ENCODE measurements at places on chromosomes 13 and 19. TPM values are rescaled to one million over a fixed set of nuclear protein-coding genes. Genes with fewer than 3 reads are reported as not detected.

DNA sequence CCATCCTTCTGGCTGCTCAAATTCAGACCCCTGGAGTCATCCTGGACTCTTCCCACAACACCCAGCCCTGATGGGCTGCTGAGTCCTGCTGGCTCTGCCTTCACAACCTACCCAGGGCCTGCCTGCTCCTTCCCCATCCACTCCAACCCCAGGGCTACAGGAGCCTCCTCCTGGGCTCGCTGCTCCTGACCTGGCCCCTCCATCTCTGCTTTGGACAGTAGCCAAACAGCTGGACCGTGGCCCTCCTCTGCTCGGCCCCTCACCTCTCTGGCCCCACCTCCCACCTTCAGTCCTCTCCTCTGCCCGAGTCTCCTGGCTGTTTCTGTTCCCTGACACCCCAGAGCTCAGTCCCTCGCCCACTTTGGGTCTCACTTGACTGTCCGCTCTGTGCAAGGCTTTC is 66.7 kb downstream of the CEBPG start:
- no peaks in the 10 kb centered on the region for H3K27me3 ChIP-seq
- no peak overlapping the region for H3K4me3 ChIP-seq
- H3K36me3 ChIP-seq: no peaks in the 10 kb centered on the region
- peaks cover 10% of the 10 kb centered on the region for H3K4me1 ChIP-seq
- no peak overlapping the region for H3K27ac ChIP-seq

Gene NXNL1
- total RNA-seq: not detected

- H3K4me3 ChIP-seq: no peak overlapping the region
- no peaks in the 10 kb centered on the region for H3K4me1 ChIP-seq
- DNase-seq: no peak
- no peak overlapping the region for H3K27ac ChIP-seq
These were observed 192.5 kb upstream of the PCDH20 start for GRCh38 chr13:61608138-61608537.

- H3K4me1 ChIP-seq: peaks cover 7% of the 10 kb centered on the region
- H3K4me3 ChIP-seq: no peak overlapping the region
- DNase-seq: peak; percentile 90
- H3K27me3 ChIP-seq: no peaks in the 10 kb centered on the region
- H3K36me3 ChIP-seq: peaks cover 34% of the 10 kb centered on the region
These were observed 20.6 kb downstream of the BRSK1 start for GRCh38 chr19:55304279-55304978.

Gene LAIR1
- total RNA-seq: 0.29 TPM

DNA sequence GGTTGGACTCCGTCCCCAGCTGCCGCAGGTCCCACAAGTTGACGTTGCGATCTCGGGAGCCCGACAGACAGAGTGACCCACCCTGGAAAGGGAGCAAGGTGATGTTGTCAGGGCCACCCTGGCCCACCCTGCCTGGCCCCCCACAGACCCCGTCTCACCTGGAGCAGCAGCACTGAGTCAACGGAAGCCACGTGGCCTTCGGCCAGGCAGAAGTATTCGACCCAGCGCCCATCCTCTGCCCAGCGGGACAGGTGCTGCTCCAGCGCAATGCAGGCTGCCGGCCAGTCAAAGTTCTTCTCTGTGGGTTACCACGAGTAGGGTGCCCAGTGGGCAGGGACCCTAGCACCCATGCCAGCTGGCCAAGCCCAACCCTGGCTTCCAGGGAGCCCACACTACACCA is 1.8 kb downstream of the FBXW9 start:
- peak; percentile 83 for DNase-seq
- H3K4me3 ChIP-seq: no peak overlapping the region
- no peak overlapping the region for H3K27ac ChIP-seq
- peaks cover 20% of the 10 kb centered on the region for H3K36me3 ChIP-seq
- H3K27me3 ChIP-seq: no peaks in the 10 kb centered on the region

Gene CYP2A7
- not detected for total RNA-seq

GRCh38 chr19:4759388-4760284 is 31.9 kb upstream of the FEM1A start:
- peaks cover 3% of the 10 kb centered on the region for H3K27me3 ChIP-seq
- DNase-seq: peak; percentile 99
- no peak overlapping the region for H3K27ac ChIP-seq
- peaks cover 4% of the 10 kb centered on the region for H3K4me1 ChIP-seq

DNA sequence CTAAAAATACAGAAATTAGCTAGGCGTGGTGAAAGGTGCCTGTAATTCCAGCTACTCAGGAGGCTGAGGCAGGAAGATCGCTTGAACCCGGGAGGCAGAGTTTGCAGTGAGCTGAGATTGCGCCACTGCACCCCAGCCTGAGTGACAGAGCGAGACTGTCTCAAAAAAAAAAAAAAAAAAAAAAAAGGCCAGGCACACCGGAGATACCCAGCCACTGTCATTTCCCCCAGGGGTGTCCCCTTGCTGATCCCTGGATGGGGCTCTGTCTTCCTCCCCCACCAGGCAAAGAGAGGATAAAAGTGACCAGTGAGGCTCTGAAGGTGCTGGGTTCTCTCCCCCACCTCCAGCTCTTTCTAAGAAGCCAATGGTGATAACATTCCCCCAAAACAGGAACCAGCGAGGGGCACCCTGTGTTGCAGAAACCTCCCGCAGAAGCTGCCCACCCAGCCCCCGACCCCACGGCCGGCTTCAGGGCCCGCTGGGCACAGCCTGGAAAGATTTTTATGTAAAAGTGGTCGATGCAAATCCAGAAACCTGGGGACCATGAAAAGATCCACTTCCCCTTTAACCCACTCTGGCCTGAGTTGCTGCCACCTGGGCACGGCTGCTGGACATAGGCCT is 61.4 kb upstream of the KLF2 start:
- DNase-seq: no peak
- H3K4me1 ChIP-seq: no peaks in the 10 kb centered on the region
- H3K27me3 ChIP-seq: peaks cover 9% of the 10 kb centered on the region
- H3K36me3 ChIP-seq: no peaks in the 10 kb centered on the region
- no peak overlapping the region for H3K4me3 ChIP-seq

DNA sequence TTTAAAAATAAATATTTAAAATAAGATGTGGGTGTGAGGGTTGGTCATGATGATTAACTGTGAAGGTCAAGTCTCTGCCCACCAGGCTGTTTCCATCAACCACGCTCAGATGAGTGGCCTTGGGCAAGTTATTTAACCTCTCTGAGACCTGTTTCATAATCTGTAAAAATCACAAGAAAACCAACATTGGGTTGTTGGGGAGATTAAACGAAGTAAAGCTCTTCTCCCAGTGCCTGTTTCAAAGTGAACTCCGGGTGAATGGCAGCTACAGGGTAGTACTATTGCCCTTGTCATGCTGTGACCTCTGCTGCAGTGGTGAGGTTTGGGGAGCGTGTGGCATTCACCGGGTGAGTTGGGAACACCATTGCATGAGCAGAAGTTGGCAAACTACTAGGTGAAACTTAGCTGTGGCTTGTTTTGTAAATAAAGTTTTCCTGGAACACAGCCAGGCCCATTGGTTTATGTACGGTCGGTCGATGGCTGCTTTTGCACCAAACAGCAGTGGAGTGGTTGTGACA is 153.2 kb downstream of the USP12 start:
- no peaks in the 10 kb centered on the region for H3K27me3 ChIP-seq
- H3K27ac ChIP-seq: no peak overlapping the region
- no peaks in the 10 kb centered on the region for H3K36me3 ChIP-seq

Measured in osteoblast (primary cell).